Umbilical cord (tissue), 2 donors: ENCODE measurements at places on chromosomes 3 and 15.

- no peak for DNase-seq
Measured at GRCh38 chr15:77342807-77343206, 77.1 kb downstream of the PEAK1 start.

DNA sequence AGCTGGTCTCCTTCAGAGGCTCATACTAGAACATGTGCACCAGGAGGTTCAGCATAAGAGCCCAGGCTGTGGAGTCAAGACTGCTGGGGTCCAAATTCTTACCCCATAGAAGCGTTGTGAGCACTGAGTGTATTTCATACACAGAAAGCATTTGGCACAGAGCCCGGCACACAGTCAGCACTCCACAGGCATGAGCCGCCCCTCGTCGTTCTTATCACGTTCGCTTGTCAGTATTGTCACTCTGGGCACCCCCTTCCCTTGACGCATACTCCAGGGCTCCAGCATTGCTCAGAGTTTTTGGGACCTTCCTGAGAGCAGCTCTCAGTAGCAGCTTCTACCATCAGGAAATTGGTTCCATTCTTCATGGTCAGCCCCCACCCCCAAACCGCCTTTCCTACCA lies 25.2 kb downstream of the CORO2B start:
- DNase-seq, result no peak

DNA sequence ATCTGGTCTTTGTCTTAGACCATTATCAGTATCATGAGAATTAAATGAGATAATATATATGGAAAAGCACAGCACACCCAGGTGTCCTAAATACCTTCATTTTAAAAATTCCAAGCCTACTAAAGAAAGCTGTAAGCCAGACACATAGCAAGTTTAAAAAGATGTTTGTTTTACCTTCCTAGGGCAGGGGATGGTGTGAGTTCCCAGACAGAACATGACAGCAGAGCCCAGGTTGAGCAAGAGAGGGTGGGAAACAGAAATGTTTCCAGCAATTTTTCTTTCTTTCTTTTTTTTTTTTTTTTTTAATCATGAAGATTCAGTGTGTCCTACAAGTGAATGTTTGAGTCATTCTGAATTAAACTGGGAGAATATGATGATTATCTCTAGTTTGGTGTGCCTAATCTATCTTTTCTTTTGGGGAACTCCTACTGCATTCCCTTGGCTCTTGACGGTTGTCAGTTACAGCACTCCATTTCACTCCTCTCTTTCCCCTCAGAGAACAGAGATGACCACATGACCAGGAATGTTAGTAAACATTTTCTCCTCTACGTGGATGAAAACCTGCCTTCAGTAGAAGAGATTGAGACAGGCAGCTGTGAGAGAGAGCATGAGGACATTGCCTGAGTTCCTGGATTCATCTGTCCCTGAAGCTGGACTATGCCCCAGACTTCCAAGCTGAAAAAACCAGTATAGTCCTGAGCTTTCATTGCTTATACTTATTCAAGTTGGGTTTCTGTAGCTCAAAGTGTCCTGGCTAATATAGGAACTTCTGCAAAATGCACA lies 54.5 kb upstream of the ARL14 start:
- DNase-seq, result no peak

DNA sequence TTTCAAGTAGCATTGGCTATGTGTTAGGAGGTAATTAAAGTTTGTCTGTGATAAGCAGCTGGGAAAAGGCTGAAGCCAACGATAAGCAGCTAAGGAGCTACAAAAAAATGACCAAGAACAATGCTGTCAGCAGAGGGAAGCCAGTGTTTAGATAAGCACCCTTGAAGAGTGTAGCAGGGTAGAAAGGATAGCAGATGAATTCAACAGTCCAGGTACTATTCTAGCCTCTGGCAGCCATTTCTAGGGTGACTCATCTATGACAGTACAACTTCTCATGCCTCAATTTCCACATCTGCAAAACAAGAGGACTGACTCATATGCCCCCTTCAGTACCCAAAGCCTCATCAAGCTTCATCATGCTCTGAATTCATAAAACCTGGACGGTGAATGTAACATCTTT lies 617.6 kb upstream of the UBE2E2 start:
- DNase-seq, result no peak

- peak; percentile 82 for DNase-seq
Measured at GRCh38 chr15:83850015-83850414, 196.1 kb downstream of the ADAMTSL3 start.

DNA sequence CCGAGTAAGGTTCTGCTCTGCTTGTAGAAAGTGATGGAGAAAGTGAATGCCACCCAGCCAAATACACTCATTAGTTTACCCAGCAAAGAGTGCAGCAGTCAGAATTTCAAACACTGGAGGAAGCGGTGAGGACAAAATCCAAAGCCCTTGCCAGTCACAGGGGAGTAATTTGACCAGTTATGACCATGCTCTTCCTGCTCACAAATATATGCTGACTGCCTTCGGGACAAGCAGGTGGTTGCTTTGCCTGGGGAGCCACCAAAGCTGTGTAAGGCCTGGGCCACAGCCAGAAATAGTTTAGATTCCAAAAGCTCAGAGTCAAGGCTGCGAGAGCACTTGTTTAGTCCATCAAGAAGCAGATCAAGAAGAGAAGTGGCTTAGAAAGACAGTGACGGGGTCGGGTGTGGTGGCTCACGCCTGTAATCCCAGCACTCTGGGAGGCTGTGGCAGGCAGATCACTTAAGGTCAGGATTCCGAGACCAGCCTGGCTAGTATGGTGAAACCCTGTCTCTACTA lies 51.0 kb upstream of the ATP13A3 start:
- DNase-seq, result no peak

DNA sequence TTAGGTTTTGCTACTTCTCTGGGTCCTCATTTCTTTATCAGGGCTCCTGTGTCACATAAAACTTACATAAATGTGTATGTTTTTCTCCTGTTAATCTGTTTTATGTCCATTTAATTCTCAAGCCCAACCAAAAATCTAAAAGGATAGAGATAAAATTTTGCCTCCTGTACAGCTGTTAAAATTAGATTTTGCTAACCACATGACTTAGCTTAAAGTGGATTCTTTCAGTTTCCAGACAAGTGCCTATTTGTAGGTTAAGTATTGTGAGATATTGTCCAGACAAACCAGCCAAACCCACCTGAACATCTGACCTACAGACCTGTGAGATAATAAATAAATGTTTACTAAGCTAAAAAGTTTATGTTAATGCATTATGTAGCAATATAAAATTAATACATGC lies 465.5 kb downstream of the SI start:
- DNase-seq, result peak; percentile 23

- DNase-seq, result no peak
Measured at GRCh38 chr3:187753516-187753915, 8.2 kb upstream of the BCL6 start.

DNA sequence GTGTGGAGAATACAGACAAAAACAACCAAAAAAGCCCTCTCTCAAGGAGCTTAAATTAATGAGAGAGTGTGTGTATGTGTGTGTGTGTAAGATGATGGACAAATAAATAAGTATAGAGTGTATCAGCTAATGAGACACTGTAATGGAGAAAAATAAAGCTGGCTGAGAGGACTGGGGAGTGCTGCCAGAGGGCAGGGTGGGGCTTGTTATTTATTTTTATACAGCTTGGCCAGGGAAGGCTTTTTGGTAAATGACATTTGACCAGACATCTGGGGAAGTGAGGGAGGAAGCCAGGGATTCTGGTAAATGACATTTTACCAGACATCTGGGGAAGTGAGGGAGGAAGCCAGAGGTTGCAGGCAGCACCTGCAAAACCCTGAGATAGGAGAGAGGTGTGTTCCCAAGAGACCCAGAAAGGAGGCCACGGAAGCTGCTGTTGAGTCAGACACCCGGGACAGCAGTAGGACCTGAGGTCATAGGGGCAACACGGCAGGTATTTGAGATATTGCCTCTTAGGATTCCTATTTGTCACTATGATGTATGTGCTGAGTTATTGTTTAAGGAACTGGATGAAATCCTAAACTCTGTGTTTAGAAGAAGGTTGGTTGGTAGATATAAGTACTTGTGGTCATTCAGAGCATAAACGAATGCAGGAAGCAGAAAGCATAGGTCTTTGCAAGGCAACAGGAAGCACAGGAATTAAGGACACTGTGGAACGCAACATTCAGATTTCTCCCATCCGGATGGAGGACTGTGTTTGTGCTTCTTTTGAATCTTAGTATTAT lies 2.7 kb downstream of the SV2B start:
- no peak for DNase-seq

- DNase-seq, result no peak
Measured at GRCh38 chr3:16101295-16102186, 72.9 kb upstream of the GALNT15 start.

- DNase-seq, result no peak
Measured at GRCh38 chr15:42058791-42059190, 35.6 kb downstream of the PLA2G4D start.

DNA sequence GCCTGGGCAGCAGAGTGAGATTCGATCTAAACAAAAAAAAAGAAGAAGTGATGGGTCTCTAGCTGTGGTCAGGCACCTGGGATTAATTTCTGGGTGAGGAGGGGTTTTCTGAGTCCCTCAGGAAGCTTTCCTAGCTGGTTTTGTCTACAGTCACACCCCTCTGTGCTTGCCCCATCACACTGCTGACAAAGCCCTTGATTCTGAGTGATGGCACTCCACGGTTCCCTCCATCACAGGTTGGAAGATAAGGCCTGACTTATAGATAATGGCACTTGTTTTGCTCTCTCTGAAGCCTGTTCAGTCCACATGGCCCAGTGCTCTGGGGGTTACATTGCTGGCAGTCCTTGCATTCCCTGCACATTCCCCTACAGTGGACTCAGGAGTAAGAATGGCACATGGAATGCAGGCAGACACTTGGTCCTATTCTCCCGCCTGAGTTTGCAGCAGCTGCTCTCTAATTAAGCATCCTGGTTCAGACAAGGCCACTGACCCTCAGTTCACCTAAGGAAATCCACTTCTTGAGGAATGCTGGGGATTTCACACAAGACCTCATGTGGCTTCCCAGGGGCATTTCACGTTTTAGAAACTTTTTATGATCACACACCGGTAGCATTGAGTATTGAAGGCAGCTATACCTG lies 81.0 kb upstream of the NMNAT3 start:
- DNase-seq, result no peak

DNA sequence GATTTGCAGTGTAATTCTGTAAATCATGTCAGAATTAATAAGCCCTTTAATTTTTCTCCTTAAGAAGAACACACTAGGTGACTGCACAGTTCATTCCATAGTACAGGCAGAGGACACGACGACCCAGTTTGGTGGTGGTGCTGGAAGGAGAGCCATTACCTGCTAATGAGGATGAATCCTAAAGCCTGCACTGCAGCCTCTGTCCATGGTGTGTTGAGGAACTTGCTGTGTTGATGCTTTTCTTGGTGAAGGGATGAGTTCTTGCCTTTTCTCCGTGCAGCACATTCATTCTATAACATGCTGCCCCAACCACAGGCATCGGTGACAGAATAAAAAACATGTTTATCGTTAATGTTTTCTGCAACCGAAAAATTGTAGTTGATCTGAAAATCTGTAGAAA lies 89.6 kb upstream of the VEPH1 start:
- DNase-seq, result no peak
